ENCODE measurements at places on chromosomes 1 and 21.

DNA sequence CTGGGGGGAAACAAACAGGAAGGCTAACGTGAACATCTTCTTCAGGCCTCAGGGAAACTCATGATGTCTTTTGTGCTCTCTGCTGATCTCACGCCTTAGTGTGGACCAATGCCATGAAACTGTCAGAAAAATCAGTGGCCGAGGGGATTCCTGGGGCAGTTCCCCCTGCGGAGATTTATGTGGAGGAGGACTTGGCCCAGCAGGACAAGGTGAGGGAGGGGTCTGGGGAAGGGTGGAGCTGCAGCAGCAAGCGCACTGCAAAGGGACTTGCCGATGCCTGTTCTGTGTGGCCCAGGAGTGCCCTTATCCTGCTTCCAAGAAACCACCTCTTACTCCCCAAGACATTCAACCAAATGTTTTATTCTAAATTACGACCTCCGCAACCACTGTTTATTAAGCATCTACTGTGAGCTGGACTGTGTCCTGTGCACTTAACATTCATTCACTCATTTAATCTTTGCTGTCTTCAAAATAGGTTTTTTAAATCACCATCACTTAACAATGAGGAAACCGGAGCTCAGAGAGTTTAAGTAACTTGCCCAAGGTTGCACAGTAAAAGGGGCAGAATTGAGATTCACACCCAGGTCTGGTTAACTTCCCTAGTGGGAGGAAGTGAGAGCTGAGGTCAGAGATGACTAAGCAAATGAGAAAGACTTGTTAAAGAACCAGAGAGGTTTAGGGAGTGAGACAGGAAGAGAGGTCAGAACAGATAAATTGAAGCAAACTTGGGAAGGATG is 49.7 kb downstream of the FHAD1 start:
- DNase-seq: no peak

DNA sequence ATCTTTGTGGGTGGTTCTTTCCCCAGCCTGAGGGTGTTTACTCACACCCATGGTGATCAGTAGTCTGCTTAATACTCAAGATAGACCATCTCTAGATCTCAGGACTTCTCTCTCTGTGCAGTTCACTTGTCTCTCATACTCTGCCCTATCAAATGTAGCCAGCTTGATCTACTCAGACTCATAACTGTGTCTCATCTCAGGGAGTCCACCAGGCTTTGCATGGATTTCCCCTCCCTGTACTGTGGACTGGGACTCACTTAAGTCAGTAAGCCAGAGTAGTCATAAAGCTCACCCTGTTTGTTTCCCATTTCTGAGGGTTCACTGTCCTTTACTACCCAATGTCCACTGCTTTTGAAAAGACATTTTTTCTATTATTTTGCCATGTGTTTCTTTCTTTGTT is 41.8 kb downstream of the LYPLAL1 start:
- no peak for DNase-seq

GRCh38 chr1:110452330-110452729 is 1.4 kb downstream of the PROK1 start:
- DNase-seq: no peak

DNA sequence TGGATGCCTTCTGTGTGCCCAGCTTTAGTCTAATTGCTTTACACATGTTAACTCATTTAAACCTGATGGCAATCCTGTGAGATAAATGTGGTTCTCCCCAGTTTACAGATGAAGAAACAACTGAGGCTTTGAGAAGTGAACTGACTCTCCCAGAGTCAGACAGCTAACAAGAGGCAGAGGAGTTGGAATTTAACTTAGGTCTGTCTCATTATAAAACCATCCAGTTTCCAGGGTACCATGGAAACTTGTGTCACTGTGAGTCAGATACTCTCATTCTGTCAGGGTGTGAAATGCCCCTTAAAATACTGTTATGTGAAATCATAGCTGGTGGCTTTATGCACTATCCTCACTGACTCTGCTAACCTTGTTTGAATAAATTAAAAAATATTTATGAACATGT is 206.6 kb downstream of the PBX1 start:
- DNase-seq: no peak

DNA sequence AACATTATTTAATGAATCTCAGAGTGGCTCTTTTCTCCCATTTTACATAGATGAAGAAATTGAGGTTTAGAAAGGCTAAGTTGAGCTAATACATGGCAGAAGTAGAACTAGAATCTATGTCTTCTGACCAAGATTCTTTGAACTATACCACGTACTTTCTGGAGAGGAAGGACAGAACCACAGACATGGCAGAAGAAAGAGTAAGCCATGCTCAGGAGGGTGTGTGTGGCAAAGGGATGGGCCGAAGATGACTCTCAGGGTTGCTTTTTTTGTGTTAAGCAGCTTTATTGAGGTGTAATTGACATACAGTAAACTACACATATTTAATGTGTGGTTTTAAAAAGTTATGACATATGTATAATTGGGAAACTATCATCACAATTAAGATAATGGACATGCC is 69.5 kb downstream of the PEX14 start:
- DNase-seq: no peak

- no peak for DNase-seq
Measured at GRCh38 chr1:238991765-238992495, 394.4 kb upstream of the CHRM3 start.

- no peak for DNase-seq
Measured at GRCh38 chr1:7258589-7259135, 473.4 kb downstream of the CAMTA1 start.

GRCh38 chr1:38076038-38076437 is 29.4 kb upstream of the POU3F1 start:
- DNase-seq: no peak

- no peak for DNase-seq
Measured at GRCh38 chr1:202029171-202029665, 18.8 kb downstream of the ELF3 start.
